Ascending aorta (tissue), 2 donors: ENCODE measurements at places on chromosomes 16 and 17.
A peak's percentile ranks its signal among the peaks of the same experiment; 100 is the strongest.

DNA sequence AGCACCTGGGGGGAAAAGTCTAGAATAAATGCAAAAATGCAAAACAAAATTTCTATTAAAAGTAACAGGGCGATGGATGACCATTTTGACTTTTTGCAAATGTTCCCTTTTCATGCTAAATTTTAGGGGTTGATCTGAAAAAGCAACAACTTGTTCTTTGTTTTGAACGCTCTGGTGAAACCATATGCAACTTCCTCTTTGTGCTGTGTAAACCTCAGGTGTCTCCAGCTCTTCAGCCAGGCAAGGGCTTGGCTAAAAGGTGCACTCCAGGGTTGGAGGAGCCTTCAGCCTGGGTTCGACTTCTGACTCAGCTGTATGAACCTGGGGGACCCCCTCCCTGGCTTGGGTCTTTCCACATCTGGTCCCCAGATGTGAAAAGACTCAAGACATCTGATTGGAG is 9.5 kb downstream of the IRF8 start:
- no peak for DNase-seq

- DNase-seq: peak; percentile 92
These were observed 224.9 kb downstream of the SEC14L1 start for GRCh38 chr17:77365584-77366186.

DNA sequence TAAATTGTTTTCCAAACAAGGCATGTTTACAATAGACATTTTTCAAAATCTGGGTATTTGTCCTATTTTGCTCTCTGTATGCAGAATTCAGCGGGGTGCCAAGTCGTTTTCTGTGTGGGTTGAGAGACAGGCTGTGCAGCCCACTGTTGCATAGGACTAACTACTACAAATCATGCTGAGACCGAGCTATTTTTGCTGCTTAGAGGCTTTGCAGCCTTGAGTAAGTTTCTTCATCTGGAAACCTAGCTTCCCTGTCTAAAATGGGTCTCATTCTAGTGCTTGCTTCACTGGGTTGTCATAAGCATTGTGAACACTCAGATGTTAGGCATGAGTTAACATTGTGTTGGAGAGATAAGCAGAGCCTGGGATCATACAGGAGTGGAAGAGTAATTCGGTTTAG is 1.3 kb downstream of the PRPSAP2 start:
- DNase-seq: no peak

- no peak for DNase-seq
These were observed 1.8 kb downstream of the SNTB2 start for GRCh38 chr16:69188716-69189115.

- DNase-seq: no peak
These were observed 78.7 kb downstream of the N4BP1 start for GRCh38 chr16:48531011-48531962.

DNA sequence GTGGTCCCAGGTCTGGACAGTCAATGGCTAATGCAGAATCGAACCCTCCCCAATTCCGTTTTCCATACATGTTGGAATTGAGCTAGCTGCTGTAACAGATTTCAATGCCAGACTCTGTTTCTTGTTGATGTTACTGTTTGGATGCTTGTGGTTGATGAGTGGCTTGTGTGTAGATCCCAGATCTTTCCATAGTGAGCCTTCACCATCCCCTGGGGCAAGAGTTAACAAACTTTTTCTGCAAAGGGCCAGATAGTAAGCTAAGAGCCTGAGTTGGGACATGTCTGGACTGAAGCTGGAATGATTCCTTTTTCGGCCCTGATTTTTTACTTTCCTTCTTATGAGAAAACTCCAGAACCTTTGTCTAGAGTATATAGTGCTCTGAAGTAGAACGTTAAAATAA is 296.3 kb downstream of the CPPED1 start:
- no peak for DNase-seq

DNA sequence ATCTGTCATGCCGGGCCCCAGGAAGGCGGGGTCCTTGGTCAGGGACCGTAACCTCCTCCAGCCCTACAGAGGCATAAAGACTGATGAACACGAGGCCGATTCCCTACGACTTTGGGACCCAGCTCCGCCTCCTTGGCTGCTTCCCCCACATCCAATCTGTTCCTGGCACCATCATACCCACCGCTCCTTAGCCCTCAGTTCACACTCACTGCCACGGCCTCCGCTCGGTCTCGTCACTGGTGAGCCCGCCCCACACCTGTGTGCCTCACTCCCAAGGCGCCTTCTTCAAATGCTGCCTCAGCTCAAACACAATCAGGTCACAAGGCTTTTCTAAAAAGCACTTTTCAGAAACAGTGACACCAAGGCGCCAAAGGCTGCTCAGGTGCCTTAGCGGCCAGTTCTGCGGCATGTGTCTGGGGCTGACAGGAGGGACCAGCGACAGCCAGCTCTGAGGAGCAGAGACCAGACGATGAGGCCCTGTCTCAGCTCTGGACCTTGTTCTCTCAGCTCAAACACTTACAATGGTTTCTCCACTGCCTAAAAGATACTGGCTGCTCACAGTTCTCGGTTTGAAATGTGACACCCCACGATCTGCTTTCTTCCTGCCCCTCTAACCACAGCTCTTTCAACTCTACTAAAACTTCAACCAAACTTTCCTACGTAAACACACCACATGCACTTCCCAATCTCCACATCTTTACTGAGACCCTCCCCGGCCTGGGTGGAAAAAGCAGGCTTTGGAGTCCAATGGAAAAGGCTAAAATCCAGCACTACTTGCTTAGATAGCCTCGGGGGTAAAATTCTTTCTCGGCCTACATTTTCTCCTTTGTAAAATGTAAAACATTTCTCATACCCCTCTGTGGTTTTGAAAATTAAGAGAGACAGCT is 33.2 kb downstream of the CYB5D2 start:
- no peak for DNase-seq

DNA sequence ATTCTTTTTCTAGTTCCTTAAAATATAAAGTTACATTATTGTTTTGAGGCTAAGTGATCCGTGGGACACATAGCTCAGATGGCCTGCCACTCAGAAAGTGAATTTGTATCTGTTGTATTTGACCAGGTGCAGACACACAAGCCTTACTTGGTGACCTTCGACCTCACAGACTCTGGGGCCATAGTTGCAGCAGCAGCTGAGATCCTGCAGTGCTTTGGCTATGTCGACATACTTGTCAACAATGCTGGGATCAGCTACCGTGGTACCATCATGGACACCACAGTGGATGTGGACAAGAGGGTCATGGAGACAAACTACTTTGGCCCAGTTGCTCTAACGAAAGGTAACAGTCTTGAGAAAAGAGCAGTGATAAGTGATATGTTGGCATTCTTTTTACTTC is 30.5 kb downstream of the TMEM11 start:
- DNase-seq: no peak

- DNase-seq: no peak
These were observed 50.9 kb downstream of the SYNRG start for GRCh38 chr17:37558299-37558698.

DNA sequence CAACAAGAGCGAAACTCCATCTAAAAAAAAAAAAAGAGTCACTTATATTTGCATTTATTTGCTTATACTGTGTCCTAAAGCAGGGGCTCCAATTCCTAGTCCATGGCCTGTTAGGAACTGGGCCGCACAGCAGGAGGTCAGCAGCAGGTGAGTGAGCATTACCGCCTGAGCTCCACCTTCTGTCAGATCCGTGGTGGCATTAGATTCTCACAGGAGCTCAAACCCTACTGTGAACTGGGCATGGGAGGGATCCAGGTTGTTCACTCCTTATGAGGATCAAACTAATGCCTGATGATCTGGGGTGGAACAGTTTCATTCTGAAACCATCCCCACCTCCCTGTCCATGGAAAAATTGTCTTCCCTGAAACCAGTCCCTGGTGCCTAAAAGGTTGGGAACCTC is 24.9 kb downstream of the ITGB3 start:
- DNase-seq: no peak

- DNase-seq: no peak
These were observed 23.8 kb downstream of the FAM222B start for GRCh38 chr17:28818819-28819221.

DNA sequence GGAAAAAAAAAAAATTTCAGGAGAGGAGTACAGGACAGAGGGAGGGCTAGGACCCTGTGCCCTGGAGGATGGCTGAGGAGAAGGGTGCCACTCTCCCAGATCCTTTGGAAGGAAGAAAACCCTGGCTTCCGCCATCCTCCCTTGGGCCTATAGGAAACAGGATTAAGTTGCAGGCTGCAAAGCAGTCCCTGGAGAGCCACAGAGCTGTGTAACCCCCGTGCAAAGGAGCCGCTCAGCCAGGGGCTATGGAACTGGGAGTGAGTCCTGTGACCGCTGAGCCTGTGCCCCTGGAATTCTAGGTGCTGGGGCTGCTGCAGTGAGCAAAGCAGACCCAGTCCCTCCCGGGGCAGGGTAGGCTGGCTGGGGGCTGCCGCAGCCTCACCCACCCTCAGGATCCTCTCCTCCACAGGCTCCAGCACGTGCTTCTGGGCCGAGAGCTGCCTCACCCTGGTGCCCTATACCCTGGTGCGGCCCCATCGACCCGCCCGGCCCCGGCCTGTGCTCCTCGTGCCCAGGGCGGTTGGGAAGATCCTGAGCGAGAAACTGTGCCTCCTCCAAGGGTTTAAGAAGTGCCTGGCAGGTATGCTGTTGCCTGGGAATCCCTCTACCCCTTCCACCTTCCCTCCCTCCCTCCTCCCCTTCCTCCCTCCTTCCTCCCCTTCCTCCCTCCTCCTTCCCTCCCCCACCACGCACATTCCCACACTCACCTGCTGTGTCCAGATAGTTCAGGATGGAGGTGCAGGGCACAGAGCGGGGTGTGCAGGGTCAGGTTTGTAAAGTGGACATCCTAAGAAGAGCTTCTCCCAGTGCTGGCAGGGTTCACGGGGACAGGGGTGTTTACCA is 15.3 kb downstream of the SGSH start:
- no peak for DNase-seq

GRCh38 chr16:59013930-59014329 is 279.8 kb upstream of the GOT2 start:
- no peak for DNase-seq

DNA sequence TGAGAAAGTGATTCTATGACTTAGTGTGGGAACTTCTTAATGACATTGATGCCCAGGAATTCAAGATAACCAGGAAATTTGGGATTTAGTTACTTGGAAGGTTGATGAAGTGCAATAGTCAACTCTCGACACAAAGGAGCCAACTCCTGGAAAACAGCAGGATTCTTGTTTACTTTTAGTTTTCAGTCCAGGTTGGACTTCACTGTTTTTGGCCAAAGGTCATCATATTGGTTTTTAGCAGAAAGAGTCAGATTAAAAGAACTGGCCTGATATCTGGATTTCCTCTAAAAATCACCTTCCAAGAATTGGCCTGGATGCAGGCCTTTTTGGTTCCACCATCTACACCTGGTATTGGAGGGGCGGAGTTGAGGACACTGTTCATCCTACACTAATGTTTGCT is 60.1 kb upstream of the SALL1 start:
- DNase-seq: no peak

DNA sequence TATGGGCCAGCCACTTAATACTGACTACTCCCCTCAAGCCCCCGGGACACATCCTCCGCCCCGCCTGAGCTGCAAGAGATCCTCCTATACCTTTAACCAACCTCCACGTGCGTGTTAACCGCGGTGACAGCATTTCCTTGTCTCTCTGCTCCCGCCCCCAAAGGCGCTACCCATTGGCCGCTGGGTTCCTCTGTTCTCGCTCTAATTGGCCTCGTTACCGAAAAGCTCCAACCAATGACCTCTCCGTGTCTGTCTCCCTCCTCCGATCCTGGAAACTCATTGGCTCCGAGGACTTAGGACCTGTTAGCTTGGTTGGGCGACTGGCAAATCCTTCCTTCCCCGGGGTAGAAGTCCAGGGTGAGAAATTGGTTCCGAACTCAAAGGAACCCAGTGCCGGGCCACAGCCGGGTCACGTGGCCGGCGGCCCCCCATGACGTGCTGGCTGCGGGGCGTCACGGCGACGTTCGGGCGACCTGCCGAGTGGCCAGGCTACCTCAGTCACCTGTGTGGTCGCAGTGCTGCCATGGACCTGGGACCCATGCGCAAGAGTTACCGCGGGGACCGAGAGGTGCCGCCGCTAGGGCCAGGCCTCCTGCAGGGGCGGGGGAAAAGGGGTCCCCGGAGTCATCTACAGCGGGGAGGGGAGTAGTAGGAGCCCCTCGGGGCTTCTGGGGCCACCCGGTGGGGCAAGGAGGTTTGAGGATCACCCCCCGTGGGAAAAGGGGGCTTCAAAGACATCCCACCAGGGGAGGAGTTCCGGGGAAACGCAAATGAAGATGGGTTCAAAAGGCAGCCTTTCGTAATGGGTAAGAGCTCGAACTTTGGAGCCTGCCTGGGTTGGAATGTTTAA is at the start of gene PNPO:
Gene PNPO, plus strand, starts transcription at position 326 of the 850 bp plus-strand sequence. Its CDS starts 105 bp downstream, at position 431.
- DNase-seq: peak; percentile 98

DNA sequence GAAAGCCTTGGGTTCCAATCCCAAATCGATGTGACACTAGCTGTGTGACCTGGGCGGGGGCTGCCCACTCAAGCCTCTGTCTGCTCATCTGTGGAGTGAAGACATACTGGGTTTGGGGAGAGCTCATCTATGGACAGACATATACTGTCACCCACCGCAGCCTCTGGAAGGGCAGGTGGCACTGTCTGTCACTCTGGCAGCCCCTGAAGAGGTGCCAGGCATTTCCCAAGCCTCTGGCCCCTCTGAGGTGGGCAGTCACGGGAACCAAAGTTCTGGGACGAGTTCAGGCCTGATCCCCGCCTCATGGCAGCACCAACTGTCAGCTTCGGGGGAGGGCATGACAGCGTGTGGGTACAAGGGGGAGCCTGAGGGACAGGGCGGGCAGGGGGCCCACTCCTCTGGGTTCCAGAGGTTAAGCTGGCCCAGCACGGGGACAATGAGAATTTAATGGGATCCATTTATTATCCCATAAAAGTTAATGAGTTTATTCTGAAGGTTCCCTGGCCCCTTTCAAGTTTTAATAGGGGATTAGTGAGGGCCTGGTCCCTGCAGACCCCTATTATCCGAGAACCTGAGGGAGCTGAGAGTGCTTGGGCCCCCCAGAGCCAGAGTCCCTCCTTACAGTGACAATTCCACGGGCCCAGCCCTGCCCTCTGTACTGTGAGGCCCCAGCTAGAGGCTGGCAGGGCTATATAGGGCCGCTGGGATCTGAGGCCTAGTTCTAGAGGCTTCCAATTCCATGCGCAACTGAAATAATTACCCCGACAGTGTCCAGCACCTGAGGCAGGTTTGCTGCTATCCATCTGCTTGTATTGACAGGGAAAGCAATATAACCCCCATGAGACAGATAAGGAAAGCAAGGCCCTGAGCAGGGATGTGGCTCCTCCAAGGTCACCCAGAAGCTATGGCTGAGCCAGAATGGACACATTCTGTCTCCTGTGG is 18.8 kb downstream of the SEZ6 start:
- DNase-seq: no peak

GRCh38 chr16:21184834-21185233 is 26.4 kb downstream of the LDAF1 start:
- no peak for DNase-seq
